ENCODE measurements at places on chromosomes 12 and 14.

GRCh38 chr12:15636060-15636890 lies 152.9 kb downstream of the EPS8 start:
- no peak for DNase-seq

DNA sequence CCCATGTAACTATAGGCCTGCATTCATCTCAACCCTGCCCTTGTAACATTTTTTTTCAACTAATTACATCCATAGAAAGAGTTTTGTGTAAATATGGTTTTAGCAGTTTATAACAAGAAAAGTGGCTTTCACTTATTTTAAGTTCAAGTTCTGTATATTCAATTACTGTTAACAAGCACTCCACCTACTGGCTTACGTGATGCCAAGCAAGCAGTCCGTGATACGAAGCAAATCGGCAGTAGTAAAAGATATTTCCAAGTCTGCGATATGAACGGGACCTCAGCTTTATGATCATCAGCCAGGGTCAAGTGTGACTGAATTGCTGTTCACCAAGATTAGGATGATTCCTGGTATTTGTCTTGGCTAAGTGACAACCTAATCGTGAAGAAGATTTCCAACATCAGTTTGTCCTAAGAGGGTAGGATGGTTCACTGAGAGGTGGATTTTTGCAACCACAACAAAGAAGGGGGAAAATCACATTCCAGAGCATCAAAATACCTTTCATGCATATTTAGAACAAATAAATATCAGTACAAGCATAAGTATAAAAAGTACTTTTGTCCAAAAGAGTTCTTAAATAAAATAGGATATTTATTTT lies 456.2 kb downstream of the FOXG1 start:
- DNase-seq, result no peak

GRCh38 chr12:22656376-22656775 lies 31.4 kb downstream of the ETNK1 start:
- DNase-seq, result no peak

DNA sequence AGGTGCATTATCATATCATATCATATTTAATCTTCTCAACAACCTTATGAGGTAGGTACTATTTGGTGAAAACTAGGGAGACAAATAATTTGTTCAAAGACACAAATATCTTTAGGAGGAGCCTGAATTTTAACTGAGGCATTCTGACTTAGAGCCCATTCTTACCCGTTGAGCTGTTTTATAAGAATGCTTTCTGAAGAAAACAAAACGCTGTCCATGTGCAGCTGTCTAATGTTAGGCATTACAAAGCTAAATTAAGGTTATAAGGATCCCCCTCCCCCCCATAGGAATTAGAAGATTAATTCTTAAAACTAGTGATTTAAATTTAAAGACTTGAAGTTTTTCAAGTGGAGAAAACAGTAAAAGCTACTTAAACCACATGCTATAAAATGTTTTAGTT lies 6.4 kb downstream of the KTN1 start:
- DNase-seq, result no peak

GRCh38 chr12:24760162-24760561 lies 188.7 kb downstream of the BCAT1 start:
- DNase-seq, result no peak

DNA sequence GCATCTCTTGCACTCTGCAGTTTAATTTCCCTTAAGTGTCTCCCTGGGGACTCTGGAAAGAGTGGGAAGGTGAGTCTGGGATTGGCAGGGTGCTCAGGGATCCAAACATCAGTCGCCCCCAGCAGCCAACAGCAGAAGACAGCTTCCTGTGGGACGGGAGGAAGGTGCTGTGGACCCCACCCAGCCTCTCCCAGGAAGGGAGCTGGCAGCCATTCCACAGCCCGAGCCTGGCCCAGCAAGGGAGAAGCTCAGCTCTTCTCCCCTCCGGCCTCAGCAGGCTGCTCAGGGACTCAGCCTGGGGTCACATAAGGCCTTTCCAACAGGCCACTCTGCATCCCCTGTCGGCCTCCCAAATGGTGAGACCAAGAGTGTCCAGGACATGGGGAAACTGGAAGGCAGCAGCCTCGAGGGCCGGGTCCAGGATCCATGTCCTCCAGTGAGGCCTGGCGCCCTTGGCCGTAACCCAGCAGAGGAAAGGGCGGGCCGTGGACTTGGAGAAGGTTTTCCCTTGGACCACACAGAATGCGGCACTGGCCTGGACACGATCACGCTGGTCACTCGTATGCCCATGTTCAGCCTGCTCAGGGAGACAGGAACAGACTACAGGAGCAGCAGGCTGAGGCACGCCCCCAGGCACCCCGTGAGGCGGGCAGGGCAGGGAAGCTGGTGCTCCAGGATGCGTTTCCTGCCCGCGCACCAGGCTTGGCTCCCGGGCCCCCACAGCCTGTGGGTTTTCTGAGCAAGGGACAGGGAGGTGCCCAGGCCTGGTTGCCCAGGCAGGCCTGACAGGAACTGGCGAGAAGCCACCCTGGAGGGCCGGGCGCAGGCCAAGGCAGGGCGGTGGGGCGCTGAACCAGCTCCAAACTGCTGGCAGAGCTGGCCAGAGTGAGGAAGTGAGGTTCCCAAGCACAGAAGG lies 3.5 kb downstream of the XRCC3 start:
- no peak for DNase-seq

GRCh38 chr14:99137001-99137700 lies 134.8 kb downstream of the BCL11B start:
- no peak for DNase-seq

- DNase-seq, result peak; percentile 45
These were observed 718.0 kb downstream of the C12orf50 start for GRCh38 chr12:87311206-87311605.

DNA sequence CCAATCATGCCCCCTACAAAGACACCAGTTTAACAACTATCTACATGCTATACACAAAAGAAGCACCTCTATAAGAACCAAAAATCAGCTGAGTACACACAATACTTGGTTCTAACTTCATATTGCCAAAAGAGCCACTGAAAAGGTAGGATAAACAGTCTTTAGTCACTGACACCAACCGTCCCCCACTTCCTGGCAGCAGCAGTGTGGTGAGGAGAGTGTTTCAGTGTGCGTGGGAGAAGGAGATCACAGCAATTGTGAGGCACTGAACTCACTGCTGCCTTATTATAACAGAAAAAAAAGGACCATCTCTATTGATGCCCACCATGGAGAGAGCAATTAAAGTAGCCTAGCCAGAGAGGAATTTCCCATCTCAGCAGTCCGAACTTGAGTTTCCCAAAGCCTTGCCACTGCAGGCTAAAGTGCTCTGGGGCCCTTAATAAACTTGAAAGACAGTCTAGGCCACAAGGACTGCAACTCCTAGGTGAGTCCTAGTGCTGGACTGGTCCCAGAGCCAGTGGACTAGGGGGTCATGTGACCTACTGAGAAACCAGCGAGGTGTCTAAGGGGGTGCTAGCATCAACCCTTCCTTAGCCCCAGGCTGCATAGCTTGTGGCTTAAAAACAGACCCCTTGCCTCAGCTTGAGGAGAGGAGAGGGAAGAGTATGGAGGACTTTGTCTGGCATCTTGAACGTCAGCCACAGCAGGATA lies 37.1 kb upstream of the LMNTD1 start:
- DNase-seq, result peak; percentile 63

GRCh38 chr12:40946612-40947194 lies 241.4 kb upstream of the PDZRN4 start:
- peak; percentile 38 for DNase-seq

- no peak for DNase-seq
These were observed 42.7 kb downstream of the AEBP2 start for GRCh38 chr12:19482036-19482435.

- no peak for DNase-seq
These were observed 12.5 kb downstream of the RTL1 start for GRCh38 chr14:100891051-100891450.

DNA sequence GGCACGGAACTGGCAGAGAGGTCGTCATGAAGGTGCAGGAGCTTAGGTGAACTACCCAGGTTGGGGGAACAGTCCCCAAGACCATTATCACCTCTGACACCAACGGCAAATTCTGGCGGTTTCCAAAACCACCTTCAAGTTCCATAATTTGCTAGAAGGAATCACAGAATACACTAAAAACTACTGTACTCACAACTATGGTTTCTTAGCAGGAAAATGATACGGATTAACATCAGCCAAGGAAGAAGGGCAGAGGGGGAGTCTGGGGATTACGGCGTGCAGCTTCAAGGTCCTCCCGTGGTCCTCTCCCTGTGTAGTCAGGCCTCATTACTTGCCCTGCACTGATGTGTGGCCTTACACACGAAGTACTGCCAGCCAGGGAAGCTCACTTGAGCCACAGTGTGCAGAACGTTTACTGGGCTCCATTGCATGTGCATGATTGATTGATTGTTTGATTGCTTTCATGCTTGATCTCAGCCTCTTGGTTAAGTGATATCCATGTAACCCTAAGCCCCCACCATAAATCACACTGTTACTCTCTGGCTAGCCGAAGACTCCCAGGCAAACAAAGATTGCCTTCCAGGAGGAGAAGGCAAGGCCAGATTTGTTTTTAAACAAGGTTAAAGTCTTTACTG lies 837 bp upstream of the STX2 start:
- no peak for DNase-seq

DNA sequence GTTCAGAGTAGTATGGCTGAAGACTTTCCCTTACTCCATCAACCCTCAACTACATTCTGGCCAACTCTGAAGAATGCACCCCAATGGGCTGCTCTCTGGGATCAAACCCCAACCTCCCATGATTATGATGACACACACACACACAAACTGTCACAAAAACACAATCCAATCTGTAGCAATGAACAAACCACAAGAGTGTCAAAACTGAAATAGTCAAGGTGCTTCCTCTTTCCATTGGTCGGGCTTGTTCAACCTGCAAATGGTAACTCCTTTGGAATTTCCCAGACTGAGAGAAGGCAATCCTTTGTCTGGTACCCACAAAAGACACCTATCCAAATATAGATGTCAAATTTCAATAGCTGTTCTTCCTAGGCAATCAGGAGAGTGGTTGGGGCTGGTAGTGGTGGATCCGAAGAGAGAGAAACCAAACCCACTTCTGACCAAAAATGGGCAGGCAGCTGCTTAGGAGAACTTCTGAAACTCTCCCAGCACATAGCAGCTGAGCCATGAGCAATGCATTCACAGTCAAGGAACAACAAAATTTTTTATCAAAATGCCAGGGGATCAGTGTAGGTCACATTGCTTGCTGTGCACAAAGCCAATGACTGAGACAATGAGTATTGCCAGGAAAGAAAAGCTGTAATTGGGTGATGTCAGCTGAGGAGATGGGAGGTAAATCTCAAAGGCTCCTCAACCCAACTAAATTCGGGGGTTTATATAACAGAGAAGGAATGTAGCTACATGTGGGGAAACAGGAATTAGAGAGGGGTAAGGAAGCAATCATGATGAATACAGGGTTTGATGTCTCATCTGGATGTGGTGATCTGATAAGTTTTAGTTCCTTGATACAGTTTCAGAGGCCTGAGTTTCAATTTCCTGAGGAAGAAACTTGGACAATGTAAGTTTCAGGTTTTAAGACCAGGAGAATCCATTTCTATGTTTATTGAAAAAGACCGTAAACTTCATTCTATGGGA lies 191.4 kb downstream of the KITLG start:
- DNase-seq, result peak; percentile 57

DNA sequence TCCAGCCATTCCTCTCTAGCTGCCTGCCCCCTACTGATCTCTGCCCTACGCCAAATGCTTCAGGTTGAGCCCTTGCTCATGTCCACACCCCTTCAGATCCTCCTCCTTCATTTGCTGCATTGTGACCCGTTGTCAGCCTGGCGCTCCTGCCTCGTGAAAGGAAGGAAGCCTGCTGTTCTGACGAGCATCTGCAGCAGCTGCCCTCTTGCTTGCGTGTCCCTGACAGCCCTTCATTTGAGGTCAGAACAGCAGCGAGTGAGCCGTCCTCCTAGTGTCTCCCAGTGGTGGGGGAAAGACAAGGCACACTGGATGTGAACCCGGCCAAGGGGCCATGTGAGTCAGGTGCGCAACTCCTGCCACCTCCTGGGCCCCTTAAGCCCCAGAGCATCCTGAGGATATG lies 3.0 kb upstream of the PIANP start:
- DNase-seq, result peak; percentile 93

GRCh38 chr12:71036526-71036925 lies 116.0 kb upstream of the PTPRR start:
- DNase-seq, result no peak

DNA sequence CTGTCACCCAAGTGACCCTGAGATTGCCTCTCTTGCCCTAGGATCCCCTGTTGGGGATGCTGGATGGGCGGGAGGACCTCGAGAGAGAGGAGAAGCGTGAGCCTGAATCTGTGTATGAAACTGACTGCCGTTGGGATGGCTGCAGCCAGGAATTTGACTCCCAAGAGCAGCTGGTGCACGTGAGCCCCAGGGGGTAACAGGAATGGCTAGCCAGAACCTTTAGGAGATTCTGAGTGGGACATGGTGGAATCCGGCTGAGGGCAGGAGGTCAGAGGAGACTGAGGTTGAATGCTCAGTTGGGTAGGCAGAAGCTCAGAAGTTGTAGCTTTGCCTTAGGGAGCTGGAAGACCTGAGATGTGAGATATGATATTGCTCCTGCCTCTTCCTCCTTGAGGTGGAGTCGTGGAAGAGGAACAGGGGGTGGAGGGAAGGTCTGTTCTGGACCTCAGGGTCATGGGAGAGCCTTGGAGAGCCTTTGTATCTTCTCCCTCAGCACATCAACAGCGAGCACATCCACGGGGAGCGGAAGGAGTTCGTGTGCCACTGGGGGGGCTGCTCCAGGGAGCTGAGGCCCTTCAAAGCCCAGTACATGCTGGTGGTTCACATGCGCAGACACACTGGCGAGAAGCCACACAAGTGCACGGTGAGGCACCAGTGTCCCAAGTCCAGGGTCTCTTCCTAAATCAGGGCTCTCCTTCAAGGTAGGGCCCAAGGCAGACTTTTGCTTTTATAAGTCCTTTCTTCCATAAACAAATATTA lies 6.3 kb downstream of the GLI1 start:
- DNase-seq, result no peak

- no peak for DNase-seq
These were observed 102.6 kb upstream of the MED13L start for GRCh38 chr12:116380108-116380507.

GRCh38 chr12:109728921-109729320 lies 15.3 kb downstream of the FAM222A start:
- no peak for DNase-seq

DNA sequence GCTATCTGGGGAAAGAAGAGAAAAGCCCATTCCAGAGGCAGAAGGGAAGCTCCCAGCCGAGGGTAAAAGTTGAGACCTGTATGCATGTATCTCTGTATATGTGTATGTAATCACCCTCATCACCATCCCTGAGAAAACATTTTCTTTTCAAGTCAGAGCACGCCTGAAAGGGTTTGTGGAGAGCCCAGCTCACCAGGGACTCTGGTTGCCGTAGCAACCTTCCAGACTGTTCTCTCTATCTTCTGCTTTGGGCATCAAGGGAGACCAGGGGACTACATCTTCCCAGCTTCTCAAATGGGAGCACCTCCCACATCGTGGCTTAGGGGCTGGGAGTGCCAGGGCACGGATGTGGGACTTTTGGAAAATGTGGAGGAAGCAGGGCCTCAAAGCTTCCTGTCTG lies 93.5 kb downstream of the GALNT8 start:
- DNase-seq, result no peak

DNA sequence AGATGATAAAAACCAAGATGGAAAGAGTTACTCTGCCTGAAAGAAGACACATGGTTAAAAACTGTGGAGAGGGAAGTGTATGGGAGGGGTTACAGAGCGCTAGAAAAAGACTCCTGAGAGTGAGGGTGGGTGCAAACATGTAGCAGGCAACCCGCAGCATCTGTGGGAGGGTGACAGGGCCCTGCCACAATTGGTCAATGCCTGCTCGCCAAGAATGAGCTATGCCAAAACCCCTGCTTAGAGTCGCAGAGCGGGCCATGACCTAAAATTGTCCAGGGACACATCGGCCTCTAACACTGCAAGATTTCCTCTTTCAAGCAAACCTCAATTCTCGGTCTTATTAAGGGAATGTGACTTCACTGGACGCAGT lies 700 bp downstream of the PRKAG1 start:
- no peak for DNase-seq

- no peak for DNase-seq
These were observed 65.3 kb upstream of the C14orf180 start for GRCh38 chr14:104514156-104514848.

Data from common myeloid progenitor, CD34-positive (primary cell).